ENCODE measurements at places on chromosomes 1 and 21. TPM values are rescaled to one million over a fixed set of nuclear protein-coding genes. Genes with fewer than 3 reads are reported as not detected.

The SUSD4 gene
- 14.9 TPM for total RNA-seq

The RAB13 gene
- total RNA-seq, result 45.8 TPM

The LRRC71 gene
- total RNA-seq, result not detected

The ETNK2 gene
- 13.8 TPM for total RNA-seq

The ECM1 gene
- total RNA-seq, result 53.3 TPM

The LAX1 gene
- 0.88 TPM for total RNA-seq

The PPIAL4G gene
- 0.15 TPM for total RNA-seq
